CD4-positive, alpha-beta T cell treated with Interleukin-10 for 1 hour (primary cell): ENCODE measurements at places on chromosomes 7 and 10.

GRCh38 chr10:122475100-122475499 is 13.7 kb downstream of the HTRA1 start:
- no peak for DNase-seq

DNA sequence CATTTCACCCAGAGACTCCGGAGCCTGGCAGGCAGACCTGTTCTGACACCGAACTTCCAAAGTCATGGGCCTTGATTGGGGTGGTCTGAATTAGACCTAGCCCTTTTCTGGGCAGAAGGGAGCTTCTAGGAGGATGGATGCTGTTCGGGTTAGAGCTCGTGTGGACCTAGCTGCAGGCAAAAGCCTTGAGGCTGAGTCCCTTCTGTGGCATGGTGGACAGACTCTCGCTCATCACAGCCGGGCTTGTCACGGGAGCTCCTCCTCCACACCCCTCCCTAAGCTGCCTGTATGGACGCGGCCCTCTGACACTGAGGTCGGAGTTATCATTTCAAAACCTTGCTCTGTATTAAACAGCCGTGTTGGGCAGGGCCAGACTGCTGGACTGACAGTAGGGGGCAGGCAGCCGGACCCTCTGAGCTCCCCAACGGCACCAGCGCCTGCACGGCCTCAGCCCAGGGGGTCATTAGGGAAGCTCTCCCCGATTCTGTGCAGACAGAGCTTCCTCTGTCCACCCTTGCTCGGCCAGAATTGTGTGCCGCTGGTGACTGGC is 2.2 kb downstream of the IRF5 start:
- DNase-seq = no peak

DNA sequence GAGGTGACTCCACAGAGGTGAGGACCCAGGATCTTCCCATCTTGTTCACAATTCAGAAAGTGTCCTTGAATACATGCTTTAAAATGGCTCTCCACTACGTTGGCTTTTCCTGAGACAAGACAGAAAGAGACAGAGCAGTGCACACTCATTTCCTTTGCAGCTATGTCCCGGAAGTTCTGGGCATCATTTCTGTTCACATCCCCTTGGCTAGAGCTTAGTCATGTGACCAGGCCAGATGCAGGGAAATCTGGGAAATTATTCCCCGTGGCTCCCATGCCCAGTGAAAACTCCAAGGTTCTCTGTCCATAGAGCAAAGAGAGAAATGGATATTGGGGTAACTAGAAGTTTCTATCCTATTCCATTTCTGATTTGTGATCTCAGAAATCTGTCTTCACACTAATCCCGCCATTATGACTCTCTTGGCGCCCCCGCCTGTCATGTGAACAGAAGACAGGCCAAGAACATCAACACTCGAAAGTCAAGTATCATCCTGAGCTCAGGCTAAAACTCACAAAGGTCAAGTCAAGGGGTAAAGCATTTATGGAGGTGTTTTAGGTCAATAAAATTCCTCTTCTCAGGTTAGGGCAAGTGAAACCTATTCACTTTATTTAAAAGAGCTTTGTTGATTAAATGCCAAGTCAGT is 251.4 kb upstream of the HABP2 start:
- DNase-seq = no peak

- no peak for DNase-seq
These were observed 223.9 kb downstream of the GPR158 start for GRCh38 chr10:25398680-25399079.

GRCh38 chr7:27150568-27151340 is 1.6 kb downstream of the HOXA3 start:
- peak; percentile 66 for DNase-seq

DNA sequence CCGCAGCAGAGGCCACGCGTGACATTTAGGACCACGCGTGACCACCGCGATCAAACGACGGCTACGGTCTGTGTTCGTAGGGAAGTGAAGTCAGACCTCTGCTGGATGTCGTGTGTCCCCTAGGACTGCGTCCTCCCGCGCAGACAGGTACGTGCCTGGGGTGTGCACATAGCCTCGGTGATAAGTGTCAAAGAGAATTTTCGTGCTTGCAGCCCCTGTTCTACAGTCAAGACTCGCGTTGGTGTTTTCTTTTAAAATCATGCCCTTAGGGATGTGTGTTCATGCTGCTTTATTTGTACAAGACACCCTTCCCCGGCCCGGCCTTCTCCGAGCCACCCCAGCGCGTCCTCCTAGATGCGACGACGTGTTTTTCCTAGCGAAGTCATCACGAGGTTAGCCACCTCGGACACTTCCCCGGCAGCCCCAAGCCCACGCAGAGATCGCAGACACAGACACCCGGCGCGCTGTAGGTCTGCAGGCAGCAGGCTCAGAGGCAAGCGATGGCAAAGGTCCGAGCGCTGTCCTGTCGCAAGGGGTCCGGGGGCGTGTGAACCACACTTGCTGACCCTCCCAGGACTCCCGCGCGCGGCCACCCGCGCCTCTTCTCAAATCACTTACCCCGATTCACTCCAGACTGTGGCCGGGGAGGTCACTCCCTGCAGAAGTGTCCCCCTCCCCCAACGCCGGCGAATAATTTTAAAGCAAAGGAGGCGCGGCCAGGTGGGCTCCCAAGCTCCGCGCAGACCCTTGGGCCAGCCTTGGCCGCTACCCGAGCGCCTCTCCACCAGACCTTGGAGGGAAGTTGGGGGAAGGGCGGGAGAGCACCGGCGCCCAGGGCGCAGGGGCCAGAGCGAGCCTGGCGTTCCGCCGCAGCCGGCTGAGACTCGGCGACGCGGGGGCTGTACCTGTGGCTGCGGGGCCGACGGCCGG is 552 bp downstream of the MKX start:
- peak; percentile 16 for DNase-seq

GRCh38 chr10:37588299-37588698 is 269.1 kb downstream of the ZNF248 start:
- DNase-seq = no peak

DNA sequence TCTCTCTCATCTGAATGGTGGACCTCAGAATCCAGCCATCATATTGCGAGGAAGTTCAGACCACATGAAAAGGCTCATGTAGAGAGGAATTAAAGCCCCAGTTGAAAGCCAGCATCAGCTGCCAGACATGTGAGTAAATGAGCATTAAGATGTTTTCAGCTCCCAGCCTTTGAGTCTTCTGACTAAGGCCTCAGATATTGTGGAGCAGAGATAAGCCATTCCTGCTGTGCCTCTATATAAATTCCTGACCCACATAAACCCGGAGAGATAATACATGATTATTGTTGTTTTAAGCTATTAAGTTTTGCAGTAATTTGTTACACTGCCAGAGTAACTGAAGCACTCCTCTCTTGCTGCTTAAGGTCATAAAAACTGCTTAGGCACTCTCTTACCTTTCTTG is 14.6 kb downstream of the FAM149B1 start:
- no peak for DNase-seq

DNA sequence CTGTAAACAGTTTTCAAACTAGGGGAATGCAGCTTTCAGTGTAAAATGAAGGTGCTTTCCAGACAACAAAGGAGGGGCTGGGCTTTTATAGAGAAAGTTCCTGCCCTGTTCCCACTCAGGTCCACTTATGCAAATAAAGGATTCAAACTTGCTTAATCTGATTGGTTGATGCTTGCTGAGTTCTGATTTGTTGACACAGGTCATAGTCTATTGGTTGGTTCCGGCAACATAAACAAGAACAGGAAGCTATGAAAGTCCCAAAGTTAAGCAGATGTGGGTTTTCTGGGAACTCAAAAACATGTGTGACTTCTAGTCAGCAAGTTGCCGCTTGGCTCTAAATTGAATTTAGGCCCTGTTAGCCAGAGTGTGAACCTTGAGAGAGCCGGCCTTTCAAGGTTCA is 194.2 kb upstream of the SVIL start:
- no peak for DNase-seq

DNA sequence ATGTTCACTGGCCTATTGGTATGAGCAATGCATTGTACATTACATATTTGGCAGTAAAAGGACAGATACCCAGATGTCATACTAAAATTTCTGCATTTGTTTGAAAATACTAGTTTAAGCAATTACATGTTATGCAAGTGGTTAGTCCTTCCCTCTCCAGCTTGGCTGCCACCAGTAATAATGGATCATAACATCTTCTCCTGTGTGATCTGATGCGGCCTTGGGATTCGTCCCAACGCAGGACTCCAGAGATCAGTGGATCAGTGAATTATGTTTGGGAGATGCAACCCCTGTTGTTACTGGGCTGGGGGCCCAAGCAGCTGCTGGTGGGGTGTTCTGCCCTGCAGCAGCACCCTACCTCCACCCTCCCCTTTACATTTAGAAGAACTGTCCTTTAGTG is 11.2 kb upstream of the PDK4 start:
- no peak for DNase-seq

DNA sequence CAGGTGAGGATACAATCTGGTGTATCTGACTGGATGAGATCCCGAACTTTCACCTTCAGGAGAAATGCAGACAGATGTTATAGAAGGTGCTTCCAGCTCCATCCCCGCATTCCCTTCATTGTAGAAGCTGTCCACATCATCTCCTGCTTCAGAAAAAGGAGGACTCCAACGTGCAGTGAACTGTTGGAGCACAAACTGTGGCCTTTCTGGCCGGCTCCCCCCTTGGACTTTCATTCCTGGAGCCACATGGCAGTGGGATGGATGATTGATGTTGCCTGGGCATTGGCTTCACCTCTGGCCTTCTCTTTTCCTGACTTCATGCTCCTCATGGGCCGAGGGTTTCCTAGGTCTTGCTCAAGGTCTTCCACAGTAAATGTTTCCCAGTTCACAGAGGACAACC is 29.6 kb upstream of the ZNF273 start:
- no peak for DNase-seq

- no peak for DNase-seq
These were observed 50.0 kb upstream of the CELF2 start for GRCh38 chr10:10967581-10968256.

- DNase-seq = no peak
These were observed 173.1 kb downstream of the ADRA2A start for GRCh38 chr10:111249925-111250324.

- DNase-seq = no peak
These were observed 615 bp upstream of the NEUROD6 start for GRCh38 chr7:31341141-31341540.

- no peak for DNase-seq
These were observed 61.0 kb downstream of the NRP1 start for GRCh38 chr10:33273295-33274002.

- peak; percentile 3 for DNase-seq
These were observed 55.5 kb upstream of the LHFPL3 start for GRCh38 chr7:104272767-104273384.
